ENCODE measurements at places on chromosomes 1 and 21.

DNA sequence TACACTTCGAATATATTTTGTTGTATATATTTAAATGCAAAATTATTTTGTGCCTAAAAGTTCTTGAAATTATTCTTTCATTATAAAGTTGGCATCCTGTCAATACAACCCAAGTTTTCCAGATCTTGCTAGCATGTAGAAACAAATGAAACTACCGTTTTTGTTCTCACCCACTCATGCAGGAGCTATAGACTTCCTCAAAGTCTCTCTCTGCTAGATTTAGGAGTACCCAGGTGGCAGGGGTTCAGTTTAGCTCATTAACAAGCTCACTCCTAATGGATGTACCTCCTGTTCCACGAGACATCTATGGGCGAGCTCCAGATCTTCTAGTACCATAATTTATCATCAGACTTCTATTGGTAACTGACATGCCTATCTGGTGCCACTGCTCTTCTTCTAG lies 390.2 kb upstream of the POU3F1 start:
- DNase-seq: no peak

DNA sequence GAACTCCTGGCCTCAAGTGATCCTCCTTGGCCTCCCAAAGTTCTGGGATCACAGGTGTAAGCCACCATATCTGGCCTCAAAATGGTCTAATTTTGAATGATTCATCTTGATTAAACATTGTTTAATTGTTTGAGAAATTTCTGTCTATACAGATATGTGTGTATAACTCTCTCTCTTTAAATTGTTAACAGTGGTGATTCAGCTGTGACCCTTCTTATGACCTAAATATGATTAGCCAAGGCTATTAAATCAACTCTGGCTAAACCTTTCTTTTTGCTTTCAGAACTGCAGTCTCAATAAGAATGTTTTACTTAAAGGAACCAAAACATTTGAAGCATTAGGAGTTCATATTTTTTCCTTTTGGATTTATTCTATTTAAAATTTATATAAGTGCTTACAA lies 19.2 kb upstream of the B3GALT5 start:
- DNase-seq: no peak

DNA sequence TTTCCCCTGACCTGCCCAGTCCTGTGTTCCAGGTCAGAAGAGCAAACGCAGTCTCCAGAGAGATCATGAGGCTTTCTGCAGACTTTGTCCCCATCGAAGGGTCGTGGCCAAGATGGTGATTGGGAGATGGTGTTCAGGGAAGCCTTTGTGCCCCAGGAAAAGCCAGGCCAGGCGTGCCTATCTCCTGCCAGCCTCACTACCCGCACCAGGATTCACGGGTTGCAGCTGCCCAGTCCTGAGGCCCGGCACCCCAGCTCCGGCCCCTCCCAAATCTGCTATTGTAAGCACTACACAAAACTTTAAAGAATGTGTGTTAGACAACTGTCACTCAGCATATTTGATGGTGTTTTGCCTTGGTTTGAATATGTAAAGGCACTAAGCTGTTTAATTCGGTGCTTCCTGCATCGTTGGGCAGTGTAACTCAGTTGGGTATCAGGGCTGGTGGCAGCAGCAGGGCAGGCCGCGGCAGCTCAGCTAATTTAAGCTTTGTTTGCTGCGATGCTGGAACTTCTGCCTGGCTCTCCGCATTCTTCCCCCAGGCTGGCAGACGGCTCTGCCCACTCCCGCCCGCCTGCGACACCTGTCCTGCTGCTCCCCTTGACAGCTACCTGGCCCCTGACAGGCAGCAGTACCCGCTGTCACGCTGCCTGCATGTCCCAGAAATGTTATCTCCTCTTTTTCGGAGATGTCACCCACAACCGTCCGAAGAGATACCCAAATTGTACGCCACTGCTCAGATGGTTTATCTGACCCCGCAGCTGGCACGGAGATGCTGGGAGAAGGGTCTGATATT lies 209.0 kb upstream of the VAMP3 start:
- no peak for DNase-seq

- DNase-seq: no peak
Observed at GRCh38 chr1:94399453-94399852, 18.7 kb upstream of the ABCD3 start.
